ENCODE measurements at places on chromosomes 7 and 10. TPM values are rescaled to one million over a fixed set of nuclear protein-coding genes. Genes with fewer than 3 reads are reported as not detected.

The GPR141 gene
- total RNA-seq = 0.32 TPM

The BAIAP2L1 gene
- total RNA-seq = 9.1 TPM

The OR6B1 gene
- under 0.01 TPM for total RNA-seq

The PCGF6 gene
- 10.4 TPM for total RNA-seq

The C10orf71 gene
- not detected for total RNA-seq

The HTR5A gene
- not detected for total RNA-seq

The CUZD1 gene
- 0.32 TPM for total RNA-seq

The FOXP2 gene
- 0.86 TPM for total RNA-seq

The UCN3 gene
- not detected for total RNA-seq

The PGAM2 gene
- under 0.01 TPM for total RNA-seq

The PPP1R3C gene
- 109 TPM for total RNA-seq

The SPDYE16 gene
- not detected for total RNA-seq

The NAT16 gene
- not detected for total RNA-seq

The GIMAP4 gene
- not detected for total RNA-seq

The CRYGN gene
- not detected for total RNA-seq

The NXPH1 gene
- total RNA-seq = not detected

The ZNF117 gene
- total RNA-seq = 5.2 TPM

The CRHR2 gene
- total RNA-seq = not detected

The SFTPA1 gene
- not detected for total RNA-seq

The NRBF2 gene
- 29.3 TPM for total RNA-seq

The COPG2 gene
- total RNA-seq = 43.5 TPM

The MYO1G gene
- under 0.01 TPM for total RNA-seq

The PCGF5 gene
- total RNA-seq = 29.4 TPM

The C7orf57 gene
- under 0.01 TPM for total RNA-seq

The SYPL1 gene
- 55.3 TPM for total RNA-seq

The LDB3 gene
- under 0.01 TPM for total RNA-seq

The ECHS1 gene
- total RNA-seq = 50.3 TPM

The GHRHR gene
- not detected for total RNA-seq

The TES gene
- 93.3 TPM for total RNA-seq

The PLCE1 gene
- 0.32 TPM for total RNA-seq

The SBDS gene
- total RNA-seq = 108 TPM

The ASAH2 gene
- total RNA-seq = 1.6 TPM

The FAM131B gene
- 1.3 TPM for total RNA-seq

The ZNF804B gene
- total RNA-seq = under 0.01 TPM
